ENCODE measurements at places on chromosomes 5 and 9.
A peak's percentile ranks its signal among the peaks of the same experiment; 100 is the strongest.

GRCh38 chr5:167143716-167144115, 1147.7 kb upstream of the WWC1 start:
- no peak for DNase-seq

DNA sequence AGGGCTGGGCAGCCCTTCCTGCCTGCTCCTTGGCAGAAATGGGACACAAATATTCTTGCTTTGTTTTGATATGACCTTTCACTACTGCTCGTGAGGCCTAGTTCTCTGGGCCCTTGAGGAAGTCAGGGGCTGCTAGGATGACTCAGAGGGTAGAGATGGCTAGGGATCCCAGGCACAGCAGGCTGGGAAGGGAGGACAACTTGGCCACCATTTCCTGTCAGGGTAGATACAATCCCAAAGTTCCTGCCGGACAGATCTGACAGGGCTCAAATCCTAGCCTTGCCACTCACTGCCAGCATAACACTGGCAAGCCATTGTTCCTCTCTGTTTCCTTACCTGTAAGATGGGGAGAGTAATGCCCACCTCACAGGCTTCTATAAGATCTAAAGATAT, 31.7 kb upstream of the MEIKIN start:
- DNase-seq, result no peak

DNA sequence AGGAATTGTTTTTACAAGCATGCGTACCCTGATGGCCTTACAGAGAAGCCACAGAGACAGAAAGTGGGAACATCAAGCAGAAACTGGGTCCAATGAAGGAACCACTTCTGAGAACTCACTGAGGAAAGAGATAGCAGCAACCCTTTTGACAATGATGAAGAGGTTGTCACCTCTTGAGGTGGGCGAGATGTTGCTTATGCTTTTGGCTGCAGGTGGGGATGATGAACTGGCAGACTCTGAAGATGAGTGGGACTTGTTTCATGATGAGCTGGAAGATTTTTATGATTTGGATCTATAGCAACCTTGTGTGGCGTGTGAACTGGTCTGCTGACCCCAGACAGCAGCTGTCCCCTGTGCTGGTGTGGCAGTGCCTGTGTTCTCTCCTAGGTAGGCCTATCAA, 50.9 kb downstream of the ZNF510 start:
- no peak for DNase-seq

DNA sequence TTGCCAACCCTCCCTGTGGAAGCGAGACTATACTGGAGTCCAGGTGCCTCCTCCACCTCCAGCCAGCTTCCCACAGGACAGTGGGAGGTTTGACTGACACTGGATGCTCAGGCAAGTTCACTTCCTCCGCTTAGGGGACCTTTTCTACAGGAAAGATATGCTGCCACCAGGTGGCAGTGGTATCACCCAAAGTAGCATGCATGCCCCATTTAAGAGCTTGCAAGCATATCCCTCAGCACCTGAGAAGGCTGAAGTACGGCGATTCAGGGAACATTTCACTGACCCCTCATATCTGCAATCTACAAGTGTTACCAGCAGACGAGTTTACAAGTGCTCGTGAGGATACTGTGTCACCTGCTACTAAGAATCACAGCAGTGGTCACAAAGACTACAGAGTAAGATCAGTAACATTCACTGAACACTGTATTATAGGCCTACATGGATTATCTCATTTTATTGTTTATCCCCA, 75.5 kb downstream of the KLHL3 start:
- DNase-seq, result peak; percentile 39

DNA sequence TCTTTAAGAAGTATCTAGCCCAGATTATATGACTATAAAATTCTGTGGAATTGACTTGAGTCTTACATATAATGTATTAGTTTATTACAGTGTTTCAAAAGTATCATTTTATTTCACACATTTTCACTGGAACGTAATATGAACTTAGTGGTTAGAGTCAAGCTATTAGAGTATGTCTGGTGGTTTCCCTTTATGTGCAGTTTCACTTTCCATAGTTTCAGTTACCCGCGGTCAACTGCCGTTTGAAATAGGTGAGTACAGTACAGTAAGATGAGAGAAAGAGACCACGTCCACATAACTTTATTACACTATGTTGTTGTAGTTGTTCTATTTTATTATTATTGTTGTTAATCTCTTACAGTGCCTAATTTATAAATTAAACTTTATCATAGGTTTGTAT, 50.5 kb downstream of the COMMD10 start:
- no peak for DNase-seq

DNA sequence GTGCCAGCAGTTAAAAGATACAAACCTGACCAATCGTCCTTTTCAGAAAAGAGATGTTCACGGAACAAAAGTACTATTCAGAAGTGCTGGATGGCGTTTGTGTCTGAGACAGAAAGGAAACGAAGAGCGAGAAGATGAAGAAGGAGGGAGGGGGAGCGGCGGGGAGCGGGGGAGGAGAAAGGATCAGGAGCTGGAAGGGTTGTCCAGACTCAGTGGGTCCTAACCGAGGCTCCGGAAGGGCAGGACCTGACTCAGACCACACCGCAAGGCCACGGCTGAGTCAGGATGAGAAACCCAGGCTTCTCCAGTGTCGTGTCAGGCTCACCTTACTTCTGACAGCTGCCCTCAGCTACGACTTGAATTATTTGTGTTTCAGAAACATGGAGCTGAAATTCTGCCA, 46.2 kb downstream of the PAX5 start:
- no peak for DNase-seq

DNA sequence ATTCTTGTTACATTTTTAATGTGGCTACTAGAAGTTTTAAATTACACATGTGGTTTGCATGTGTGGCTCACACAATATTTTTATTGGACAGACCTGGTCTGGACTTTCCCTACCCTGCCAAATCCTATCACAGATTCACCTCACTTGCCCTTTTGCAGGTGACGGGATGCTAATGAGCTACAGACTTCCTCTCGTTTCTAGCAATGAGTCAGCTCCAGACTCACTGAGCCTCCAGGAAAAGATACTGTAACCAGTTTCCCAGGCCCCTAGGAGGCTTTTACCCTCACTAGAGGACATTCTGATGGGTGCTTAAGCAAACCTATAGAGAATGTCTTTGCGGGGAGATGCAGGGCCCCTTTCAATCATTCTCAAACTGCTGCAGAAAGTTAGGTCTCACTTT, 135.4 kb downstream of the WDR41 start:
- peak; percentile 46 for DNase-seq

- DNase-seq, result no peak
Measured at GRCh38 chr9:136694163-136694871, 7.1 kb upstream of the AGPAT2 start.

DNA sequence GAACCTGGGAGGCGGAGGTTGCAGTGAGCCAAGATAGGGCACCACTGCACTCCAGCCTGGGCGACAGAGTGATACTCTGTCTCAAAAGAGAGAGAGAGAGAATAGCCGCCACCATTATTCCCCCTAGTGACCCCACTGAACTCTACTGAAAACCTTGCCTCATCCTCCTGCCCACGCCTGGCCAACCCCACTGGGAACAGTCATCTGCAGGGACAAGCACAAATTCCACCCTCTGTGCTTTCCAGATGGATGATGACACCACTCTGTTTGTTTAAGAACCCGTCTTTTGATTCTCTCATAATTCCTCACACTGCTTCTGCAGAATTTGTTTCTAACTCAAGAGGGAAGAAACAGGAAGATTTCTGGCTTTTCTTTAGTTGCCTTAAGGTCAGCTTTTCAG, 12.2 kb downstream of the BHMT2 start:
- no peak for DNase-seq

All from AG09319 (cell line).